ENCODE measurements at places on chromosomes 3 and 15.

- no peak for DNase-seq
These were observed 34.0 kb upstream of the ACTL6A start for GRCh38 chr3:179528772-179529171.

DNA sequence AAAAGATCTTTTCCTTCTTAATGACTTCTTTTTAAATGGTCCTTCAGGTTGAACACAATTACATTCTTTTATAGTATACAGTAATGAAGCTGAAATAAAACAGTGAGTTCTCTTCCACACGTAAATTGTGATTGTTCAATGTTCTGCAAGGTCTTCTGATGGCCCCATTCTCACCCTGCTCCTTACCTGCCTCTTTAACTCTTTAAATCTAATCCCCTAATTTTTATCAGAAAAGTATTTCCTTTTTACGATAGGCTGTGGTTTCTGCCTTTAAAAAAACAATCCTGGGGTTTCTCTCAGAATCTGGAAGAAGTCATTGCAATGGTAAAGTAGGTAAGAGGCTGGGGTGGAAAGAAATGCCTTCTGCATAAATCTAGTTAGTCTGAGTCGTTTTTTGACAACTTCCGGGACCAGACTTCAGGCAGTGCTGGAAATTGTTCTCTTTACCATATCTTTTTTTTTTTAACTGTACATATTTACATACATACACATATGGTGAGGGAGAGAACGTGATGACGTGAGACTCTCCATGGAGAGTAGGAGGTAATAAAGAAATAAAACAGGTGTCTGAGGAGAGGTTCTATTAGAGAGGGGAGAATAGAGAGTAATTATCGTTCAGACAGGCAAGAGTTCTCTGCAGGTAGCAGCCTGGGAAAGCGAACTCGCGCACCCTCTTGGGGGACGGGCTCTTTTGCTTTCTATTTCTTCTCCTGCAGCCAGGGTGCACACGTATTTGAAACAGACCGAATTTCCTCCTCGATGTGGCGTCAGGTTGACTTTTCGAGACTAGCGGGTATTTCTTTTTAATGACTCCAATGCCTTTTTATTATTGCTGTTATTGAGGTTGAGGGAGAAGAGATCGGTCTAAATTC, at the start of gene SIDT1:
SIDT1 (plus strand) TSS at position 730 of the 872 bp plus-strand sequence. CDS start 467 bp downstream, outside the sequence.
- DNase-seq, result peak; percentile 39

GRCh38 chr3:149291178-149291577, 42.3 kb downstream of the TM4SF18 start:
- DNase-seq, result no peak

DNA sequence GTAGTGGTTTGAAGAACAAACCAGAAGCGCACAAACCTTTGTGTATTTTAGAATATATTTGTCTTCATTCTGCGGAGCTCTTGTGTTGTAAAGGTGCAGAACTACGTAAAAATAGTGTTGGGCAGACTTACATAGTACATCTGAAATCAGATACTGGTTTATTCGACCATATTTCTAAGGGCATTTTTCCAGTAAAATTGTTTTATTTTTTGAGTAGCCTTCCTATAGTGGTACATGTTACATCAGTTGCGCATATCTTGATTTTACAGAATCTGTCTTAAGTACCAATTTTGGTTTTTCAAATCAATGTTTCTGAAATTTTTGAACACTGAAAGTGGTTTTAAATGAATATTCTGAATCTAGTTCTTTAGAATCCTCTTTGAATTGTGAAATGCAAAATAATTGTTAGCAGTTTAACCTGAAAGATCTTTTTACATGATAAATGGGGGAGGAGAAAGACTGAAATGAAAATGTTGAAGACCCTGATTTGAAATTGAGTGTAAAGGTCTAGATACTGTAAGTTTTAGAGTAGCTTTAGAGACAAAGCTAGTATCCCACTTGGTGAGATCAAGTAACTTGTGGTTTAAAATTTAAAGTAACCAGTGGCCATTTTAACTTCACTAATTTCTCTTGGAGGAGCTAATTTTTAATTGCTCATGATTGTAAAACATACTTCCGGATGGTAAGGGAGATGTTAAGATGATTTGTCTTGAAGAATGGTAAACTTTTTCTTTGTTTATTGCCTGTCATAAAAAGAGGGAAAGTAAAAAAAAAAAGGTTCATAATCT, 15.5 kb upstream of the CHD2 start:
- peak; percentile 35 for DNase-seq

- no peak for DNase-seq
These were observed 28.4 kb upstream of the LIMD1 start for GRCh38 chr3:45566196-45566595.

DNA sequence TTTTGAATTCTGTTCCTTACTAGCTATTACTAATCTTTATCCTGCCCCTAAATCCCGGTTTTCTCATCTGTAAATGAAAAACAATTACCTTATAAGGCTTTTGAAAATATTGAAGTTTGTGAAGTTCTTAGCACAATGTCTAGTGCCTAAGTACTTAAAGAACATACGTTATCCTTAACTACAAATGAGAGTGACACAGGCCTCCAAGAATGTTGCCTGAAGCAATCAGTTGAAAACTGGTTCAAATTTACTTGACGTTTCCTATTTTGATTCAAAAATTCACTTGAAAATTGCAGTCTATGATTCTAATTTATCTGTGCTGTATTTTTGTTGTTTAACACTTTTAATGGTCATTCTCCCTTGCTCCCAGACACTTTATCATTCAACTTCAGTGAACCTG, 3.2 kb downstream of the SENP7 start:
- DNase-seq, result peak; percentile 50

GRCh38 chr15:75631935-75632334, 6.4 kb upstream of the SNUPN start:
- no peak for DNase-seq

DNA sequence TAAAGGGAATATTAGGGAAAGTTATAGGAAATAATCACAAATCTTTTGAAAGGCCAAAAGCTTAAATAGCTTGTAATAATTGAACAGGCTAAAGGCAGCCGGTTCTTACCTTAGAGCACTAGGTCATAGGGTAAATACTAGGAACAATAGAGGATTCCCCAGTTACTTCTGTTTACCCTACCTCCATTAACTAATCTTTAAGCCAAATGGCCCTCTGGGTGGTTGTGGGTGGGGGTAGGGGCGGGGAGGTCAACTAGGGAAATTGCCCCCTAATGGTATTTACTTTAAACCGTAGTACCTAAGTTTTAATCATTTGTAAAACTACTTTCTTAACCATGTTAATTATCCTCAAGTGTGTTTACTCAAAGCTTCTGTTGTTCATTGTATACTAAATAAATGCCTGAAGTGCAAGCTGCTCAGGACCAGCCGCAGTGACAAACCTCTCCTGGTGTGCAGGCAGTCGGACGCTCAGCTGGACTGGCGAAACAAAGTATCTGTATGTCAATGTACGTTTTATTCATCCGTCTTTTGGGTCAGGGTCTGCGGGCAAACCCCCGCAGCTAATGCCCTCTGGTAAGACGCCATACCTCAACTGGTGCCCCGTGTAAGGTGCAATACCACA, 18.9 kb downstream of the MAGEL2 start:
- no peak for DNase-seq

DNA sequence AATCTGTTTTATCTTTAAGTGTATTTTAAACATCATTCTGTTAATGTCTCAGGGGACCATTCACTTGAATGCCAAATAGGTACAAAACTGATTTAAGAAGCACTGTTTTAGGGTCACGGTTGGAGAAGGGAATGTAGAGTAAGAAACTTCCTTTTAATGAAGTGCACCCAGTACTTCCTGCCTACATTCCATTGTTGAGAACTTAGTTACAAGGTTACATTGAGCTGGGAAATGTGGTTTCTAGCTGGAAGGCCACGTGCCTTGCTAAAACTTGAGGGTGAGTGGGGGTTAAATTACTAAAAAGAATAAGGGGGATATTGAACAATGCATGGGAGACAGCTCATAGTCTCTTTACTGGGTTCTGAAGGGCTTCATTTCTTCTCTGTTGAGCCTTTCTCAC, 78.3 kb upstream of the TBC1D5 start:
- DNase-seq, result peak; percentile 59

DNA sequence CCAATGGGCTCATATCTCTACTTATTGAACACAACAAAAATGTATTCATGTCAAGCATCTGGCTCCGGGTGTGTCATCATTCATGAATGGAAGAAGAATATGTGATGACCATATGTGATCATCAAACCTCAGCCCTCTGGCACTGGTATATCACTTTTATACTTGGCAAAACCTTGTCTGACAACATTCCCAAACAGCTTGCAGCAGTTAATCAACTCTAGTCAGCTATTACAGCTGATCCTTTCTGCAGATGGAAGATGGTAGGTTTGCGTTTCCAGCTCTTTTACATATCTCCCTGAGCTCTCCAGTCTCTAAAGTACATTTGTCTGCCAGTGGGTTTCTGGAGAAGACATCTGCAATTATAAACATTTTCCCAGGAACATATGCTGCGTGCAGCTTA, 6.6 kb downstream of the PLSCR5 start:
- no peak for DNase-seq

DNA sequence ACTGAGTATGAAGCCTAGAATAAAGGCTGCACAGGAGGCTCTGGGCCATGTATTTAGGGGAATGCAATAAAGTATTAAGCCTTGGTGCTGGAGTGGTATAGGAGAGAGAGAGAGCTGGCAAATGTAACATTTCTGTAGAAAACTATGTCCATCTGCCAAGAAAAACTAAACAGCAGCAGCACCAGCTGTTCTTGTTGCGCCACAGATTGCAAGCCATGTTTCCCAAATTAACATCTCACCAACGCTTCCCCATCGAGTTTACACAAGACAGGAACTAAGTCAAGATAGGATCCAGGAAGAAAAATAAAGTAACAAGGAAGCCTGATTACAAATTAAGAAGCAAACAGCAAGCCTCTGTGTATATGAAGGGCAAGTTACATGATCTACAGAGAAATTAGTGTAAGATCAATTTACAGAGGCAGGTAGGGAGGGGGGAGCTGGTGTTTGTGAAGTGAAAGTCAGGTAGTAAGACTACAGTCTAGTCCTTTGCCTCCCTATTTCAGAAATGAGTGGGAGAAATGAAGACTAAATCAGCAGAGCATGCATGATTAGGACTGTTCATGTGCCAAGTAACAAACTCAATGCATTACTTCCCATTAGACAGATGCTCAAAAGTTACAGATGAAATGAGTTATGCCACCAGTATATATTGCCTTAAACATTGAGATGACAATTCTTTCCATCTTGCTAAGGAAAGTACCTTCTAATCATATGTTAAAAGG, 900.5 kb downstream of the EPHA3 start:
- peak; percentile 79 for DNase-seq

GRCh38 chr3:33008282-33008681, 56.8 kb downstream of the CCR4 start:
- DNase-seq, result no peak

DNA sequence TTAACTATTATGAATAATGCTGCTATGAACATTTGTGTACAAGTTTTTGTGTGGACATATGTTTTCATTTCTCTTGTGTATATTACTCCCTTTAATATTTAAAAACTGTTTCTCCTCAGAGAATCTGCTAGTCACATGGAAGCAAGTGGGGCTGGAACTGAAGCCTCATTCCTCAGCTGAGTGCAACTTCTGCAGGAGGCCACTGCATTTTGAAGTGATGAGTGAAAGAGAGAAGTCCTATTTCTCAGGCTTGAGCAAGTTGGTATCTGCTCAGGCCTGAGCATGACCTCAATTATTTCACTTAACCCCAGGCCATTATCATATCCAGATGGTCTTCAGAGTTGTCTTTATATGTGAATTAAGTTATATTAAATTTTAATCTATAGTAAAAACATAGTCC, 11.5 kb downstream of the TLR9 start:
- no peak for DNase-seq

DNA sequence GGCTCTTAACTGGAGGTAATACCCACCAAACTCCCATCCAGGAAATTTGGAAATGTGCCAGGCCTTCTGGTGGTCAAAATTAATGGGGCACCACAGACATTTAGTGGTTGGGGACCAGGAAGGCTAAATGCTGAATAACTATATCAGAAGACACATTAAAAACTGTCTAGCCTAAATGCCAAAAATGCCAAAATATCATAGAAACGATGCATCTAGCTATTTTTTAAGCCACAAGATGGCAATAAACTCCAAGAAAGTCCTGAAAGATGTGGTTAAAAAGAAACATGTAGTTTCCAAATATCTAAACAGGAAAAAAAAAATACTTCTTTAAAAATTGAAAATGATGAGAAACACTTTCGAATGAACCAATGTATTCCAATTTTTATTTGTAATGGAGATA, 19.9 kb downstream of the CCDC14 start:
- peak; percentile 19 for DNase-seq

DNA sequence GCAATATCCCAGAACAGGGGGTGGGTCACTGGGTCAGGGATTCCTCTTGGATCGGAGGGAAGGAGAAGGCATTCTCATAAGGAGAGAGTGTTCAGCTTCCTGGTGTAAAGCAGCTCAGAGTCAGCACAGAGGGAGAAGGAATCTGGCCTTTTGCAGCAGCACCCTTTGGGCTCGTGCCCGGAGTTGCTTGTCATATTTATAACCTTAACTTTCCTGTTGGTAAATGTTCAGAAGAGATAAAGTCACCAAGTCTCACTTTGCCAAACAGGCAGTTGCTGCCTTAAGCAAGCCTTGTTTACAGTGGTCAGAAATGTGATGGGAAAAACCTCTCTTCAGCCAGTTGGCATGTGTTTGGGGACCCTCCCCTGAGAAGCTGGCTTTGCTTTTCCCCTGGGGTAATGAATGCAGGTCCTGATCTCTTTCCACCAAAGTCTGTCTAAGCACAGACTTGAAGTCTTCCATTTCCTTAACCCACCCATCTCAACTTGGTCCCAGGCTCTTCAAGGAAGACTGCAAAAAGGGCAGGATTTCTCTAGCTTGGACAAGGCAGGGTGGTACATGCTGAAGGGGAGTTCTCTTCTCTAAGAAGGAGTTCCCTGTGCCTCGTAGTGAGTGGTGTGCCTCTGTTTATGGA, 206.9 kb upstream of the BHLHE40 start:
- DNase-seq, result peak; percentile 70

- DNase-seq, result no peak
These were observed 137.3 kb downstream of the KCNMB2 start for GRCh38 chr3:178673529-178673928.
